ENCODE measurements at places on chromosomes 12 and 14. TPM values are rescaled to one million over a fixed set of nuclear protein-coding genes. Genes with fewer than 3 reads are reported as not detected.

The C1R gene
- 2.0 TPM for total RNA-seq

The SIX4 gene
- total RNA-seq, result not detected

The DPF3 gene
- total RNA-seq, result 3.7 TPM

The FOXG1 gene
- not detected for total RNA-seq

The SLC38A6 gene
- total RNA-seq, result 14.5 TPM

The WASHC4 gene
- 247 TPM for total RNA-seq

The SIX6 gene
- total RNA-seq, result not detected

The SERPINA6 gene
- not detected for total RNA-seq

The SPTB gene
- 0.12 TPM for total RNA-seq

The GALNT6 gene
- total RNA-seq, result 8.5 TPM

The DLGAP5 gene
- total RNA-seq, result not detected

The RNU4-1 gene
- 3,426 TPM for total RNA-seq

The CCND2 gene
- total RNA-seq, result 23.0 TPM
